G401 (cell line): ENCODE measurements at places on chromosomes 16 and 17.

DNA sequence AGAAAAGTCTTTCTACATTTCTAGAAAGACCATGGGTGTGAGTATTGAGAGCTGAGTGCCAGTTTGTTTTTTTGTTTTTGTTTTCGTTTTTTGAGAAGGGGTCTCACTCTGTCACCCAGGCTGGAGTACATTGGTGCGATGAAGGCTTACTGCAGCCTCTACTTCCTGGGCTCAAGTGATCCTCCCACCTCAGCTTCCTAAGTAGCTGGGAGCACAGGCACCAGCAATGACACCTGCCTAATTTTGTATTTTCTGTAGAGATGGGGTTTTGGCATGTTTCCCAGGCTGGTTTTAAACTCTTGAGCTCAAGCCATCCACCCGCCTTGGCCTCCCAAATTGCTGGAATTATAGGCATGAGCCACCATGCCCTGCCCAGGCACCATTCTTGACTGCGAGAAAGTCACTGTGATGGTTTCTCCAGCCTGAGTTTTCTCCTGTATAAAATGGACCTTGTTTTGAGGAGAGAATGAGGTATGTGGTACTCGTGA is 673.8 kb downstream of the MAF start:
- DNase-seq: peak; percentile 26

GRCh38 chr17:8855477-8856204 is 11.8 kb downstream of the PIK3R6 start:
- no peak for DNase-seq

DNA sequence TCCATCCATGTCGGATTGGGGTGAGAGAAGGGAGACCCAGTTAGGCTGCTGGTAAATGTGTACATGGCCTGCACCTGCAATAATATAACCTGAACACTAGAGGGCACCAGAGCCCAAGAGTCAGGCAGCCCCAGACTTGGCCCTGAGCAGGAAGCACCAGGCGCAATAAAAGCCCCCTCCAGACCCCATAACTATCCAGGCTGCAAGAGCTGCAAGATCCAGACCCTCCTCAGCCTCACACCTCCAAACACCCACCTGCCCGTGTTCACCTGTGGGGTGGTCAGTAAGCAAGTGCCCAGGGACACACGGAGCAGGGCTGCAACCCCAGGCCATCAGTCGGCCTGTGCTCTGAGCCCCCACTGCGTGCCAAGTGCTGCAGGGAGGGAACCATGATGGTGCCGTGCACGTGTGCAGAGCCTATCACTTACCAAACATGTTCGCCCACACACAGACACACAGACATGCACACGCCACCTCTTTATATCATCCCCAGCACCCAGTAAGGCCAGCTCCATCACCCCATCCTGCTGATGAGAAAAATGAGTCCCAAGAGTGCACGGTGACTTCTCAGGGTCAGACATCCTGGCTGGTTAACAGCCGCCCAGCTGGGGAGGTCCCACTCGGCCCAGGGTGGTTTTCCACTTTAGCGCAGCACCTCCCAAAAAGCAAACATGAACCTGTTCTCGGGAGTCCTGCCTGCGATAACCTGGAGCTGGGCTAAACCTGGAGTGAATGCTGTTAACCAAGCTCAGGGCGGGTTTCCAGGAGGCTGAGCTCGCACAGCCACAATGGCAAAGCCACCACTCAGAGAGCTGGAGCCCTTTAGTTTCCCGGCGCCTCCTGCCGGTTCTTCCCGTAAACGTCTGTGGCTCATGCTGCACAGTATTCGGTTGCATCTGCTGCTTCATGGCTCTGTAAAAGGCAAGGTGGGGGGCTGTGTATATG is 439.8 kb downstream of the SOX9 start:
- DNase-seq: peak; percentile 66

- DNase-seq: no peak
These were observed 263.2 kb downstream of the CBLN1 start for GRCh38 chr16:49018259-49018931.

GRCh38 chr17:34024806-34025551 is 230.1 kb upstream of the CCL2 start:
- no peak for DNase-seq

GRCh38 chr17:30922235-30923030 is 688 bp downstream of the ADAP2 start:
- no peak for DNase-seq

- DNase-seq: peak; percentile 69
These were observed 419.1 kb upstream of the RBFOX1 start for GRCh38 chr16:6913566-6913965.
